Renal cortex interstitium (tissue), 15 donors: ENCODE measurements at places on chromosomes 16 and 17.

DNA sequence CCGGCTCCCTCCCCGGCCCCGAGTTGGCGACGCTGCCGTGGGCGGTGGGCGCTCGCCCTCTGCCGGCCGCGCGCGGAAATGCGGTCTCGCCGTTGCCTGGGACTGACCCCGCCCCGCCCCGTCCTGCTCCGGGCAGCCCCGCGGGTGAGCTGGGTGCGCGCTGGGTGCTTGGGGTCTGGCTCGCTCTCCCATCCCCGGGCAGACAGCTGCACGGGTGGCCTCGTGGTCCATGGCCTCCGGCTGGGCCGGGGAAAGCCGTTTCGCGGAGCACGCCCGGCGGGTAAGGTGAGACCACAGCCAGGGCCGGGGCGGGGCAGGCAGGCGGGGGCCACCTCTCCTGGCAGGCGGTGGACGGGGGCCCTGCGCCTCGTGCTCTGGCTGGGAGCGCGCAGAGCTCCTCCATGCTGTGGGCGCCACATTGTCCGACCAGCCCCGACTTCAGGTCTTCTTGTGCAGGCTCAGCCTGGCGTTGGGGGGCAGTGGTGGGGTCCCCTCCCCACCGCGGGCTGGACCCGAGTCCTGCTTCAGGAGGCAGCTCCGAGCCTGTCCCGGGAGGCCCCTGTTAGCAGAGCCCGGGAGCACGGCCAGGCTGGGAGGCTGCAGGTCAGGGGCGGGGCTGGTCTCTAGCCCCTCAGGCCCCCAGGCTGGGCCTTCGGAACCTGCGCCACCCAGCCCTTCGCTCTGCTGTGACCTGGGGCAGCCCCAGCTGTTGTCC, 7.0 kb upstream of the C1QTNF8 start:
- no peak for DNase-seq

GRCh38 chr17:80800481-80801391, 190.9 kb upstream of the CHMP6 start:
- DNase-seq, result no peak

- DNase-seq, result no peak
Measured at GRCh38 chr17:34246446-34246845, 8.6 kb upstream of the CCL2 start.

DNA sequence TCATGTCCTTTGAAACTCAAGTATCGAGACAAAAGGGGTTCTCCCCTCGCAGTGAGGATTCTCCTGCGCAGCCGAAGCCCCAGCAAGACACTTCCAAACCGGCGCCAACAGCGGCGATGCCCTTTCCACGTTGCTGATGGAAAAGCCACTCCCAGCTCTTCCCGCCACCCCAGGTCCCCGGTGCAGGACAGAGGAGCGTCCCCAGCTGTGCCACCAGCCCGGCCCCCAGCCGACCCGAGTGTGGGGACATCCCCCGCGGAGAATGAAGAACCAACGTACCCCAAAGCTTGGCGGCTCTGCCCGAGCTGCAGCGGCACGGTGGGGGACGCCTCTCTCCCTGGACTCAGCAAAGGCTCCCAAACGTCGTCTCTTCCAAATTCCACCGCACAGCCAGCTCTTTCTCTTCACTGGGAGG, 573 bp downstream of the CHST6 start:
- DNase-seq, result no peak

GRCh38 chr17:29628644-29629043, 5.9 kb upstream of the CORO6 start:
- DNase-seq, result no peak

DNA sequence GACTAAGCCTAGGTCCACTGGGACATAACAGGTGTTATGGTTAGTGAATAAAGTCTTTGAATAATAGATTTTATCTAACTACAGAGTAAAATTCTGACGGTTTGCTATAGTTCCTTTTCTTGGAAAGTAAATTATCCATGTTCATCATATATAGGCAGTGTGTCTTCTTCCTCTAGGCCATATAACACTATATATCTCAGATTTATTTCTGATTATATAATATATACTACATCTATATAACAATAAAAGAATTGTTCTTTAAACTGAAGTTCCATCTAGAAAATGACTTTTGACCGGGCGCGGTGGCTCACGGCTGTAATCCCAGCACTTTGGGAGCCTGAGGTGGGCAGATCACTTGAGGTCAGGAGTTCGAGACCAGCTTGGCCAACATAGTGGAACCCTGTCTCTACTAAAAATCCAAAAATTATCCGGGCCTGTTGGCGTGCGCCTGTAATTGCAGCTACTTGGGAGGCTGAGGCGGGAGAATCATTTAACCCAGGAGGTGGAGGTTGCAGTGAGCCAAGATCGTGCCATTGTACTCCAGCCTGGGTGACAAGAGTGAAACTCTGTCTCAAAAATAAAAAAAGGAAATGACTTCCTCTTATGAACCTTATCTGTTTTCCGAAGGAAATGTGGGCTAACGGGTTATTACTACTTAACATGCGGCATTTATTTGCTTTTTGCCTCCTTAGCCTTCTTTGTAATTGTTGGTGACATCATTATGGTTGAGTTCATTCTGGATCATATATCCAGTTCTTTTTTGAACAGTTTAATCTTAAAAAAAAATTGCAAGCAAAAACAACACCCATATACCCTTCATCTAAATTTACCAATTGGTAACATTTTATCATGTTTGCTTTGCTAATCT, 29.2 kb downstream of the NOL11 start:
- no peak for DNase-seq
